Kidney glomerular epithelial cell (primary cell): ENCODE measurements at places on chromosomes 1 and 21.

DNA sequence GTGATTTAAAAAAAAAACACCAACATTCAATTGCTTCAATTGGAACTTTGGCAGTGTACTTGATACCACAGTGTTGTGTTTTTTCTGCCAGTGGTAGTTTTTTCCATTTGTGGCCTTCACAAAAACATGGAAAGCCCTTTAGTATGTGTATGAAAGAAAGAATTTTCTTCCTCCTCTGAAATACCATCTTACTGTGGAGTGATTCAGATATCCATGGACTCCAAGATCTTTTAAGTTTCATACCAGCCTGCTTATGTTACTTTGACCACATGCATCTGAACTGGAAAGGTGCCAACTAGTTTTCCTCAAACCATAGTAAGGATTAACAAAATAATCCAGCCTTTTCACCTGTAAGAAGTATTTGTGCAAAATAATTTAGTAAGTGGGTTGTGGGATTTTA, 3.4 kb downstream of the PPP2R5A start:
- peak; percentile 31 for DNase-seq

DNA sequence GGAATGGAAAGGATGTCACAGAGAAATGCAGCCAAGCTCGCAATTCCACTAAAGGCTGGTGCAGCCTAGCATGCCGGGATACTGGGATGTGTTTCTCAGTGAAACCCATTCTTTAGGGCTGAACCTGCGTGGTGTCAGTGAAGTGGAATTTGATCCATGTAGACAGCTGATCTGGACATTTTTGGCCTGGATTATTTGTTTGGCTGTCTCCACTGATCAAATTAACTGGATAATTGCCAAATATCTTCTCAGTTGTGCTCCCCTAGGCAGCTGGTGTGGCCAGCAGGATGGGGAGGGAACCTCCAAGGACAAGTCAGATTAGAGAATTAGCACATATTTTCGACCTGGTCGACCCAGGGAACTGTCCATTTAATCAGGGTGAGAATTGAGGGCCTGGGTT, 318.4 kb downstream of the RPS6KC1 start:
- DNase-seq = no peak

DNA sequence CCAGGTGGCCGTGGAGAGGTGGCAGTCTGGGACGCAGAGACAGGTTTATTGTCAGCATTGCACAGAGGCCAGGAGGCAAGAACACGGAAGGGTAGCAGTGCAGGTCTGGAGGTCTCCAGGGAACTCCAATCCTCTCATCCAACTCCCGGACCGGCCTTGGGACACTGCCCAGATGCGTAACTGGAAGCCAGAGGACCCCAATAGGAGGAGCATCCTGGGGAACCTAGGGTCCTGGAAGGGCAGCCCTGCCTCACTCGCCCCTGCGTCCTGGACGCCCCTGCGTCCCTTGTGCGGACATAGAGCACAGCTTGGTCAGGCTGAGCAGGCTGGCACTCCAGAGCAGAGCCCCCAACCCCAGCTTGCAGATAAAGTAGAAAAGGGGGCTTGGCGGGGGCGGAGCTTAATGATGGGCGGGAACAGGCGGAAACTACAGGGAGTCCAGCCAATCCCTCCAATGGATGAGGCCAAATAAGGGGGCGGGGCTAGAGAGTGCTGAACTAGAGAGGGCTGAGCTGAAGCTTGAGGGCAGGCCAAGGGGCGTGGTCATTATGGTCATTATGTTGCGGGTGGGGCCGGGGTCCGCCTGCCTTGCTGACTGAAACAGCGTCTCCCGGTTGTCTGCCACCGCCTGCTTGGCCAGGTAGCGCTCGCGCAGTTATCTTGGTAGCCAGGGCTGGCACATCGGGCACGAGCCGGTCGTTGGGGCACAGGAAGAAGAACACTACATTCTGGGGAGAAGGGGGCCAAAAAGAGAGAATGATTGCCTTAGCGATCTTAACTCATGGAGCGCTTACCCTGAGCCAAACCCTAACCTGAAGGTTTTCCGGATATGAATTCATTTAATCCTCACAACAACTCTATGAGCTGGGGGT, 3.7 kb upstream of the ARHGEF19 start:
- DNase-seq = peak; percentile 0

DNA sequence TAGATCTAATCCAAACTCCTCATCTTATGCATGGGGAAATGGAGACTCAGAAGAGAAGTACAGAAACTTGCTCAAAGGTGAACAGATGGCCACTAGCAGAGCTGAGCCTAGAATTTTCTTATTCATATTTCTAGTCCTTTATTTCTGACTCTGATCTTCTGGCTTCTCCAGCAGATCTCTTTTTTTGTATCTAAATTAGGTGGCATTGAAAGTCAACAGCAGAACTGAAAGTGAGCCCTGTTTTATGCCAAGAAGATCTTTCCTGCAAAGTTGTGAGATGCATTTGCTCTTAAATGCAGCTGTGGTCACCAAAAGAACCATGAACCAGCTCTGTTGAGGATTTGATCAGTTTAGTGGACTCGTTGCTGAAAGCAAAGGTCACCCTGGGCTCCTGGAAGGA, 75.5 kb downstream of the KAZN start:
- DNase-seq = no peak

DNA sequence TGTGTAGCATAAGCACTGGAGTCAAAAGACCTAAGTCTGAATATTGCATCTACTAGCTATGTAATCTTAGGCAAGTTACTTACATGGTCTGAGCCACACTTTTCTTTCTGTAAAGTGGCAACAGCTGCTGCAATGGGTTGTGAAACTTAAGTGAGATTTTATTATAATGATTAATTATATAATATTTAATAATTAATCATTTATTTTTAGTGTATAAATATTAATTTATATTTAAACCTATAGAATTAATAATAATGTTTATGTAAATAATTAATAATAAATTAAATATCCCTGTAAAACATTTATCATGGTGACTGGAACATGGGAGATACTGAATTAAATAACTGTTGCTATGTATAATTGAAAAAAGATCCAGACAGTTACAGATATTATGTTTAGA, 180.3 kb downstream of the LRRC40 start:
- no peak for DNase-seq

DNA sequence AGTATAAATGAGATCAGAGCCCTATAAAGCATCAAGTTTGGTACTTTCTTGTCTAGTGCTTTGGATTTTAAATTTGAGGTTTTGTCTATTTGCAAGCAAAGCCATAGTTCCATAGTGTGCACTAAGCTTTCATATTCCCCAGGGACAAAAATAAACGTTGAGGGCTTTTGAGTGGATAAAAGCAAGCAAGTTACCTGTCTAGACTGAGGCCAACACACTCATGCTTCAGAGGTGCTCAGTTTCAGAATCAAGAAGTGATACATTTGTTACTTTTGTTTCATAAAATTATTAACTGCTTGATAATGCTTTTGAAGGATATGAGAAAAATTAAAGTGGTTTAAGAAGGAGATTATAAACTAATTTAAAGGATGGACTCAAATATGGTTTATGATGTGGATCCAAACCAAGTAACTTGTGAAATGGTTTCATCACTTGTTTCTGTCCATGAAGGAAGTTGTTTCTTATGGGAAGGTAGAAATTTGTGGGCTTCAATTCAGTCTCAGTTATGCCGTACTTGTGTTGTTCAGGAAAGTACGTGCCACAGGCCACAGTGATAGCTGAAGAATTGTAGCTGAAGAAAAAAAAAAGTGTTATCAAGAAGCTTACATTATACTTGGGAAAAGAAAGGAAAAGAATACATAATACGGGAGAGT, 71.2 kb downstream of the CHRM3 start:
- no peak for DNase-seq

DNA sequence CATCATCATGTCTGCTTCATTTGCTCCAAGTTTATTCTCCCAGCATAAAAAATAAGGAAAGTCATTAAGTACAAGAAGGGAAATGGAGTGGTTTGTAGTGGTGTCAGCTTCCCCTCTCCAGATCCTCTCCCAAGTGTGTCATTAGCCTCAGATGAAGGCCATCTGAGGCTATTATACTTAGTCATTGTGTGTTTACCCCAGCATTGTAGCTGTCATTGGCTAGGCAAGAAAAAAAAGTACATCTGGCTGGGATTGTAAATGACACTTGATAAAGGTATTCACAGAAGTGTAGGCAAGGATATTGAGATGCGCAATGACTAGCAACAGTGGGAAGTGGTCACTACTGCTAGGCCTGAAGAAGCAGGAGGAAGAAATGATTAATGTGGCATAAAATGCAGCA, 316.9 kb upstream of the SGIP1 start:
- no peak for DNase-seq

DNA sequence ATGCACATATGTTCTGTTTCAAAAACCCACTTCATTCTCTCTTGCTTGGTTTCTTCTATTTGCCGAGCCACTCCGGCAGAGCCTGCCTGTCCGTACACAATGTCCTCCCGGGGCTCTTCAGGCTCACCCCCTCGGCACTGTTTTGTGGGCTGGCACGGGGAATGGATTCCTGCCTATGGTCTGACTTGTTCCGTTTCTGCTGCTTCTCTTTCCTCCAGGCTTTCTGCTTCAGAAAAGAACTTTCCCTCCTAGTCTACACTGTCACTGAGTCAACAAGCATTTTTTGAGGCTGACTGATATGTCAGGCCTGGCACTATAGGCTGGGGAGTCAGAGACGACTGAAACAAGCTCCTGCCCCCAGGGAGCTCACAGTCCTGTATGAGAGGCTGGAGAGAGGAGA, 28.4 kb upstream of the SARS1 start:
- no peak for DNase-seq

- DNase-seq = no peak
These were observed 19.2 kb downstream of the OLFML2B start for GRCh38 chr1:162004441-162004950.

GRCh38 chr1:196774603-196775002, at the start of gene CFHR3:
TSS of gene CFHR3 (plus strand) at chr1:196774840. CDS start at chr1:196774887, 47 bp downstream.
- DNase-seq = no peak

GRCh38 chr1:214551436-214552173, at the start of gene PTPN14:
TSS of gene PTPN14 (minus strand) at chr1:214551602. CDS start at chr1:214464803, 86,799 bp downstream.
- DNase-seq = peak; percentile 93

DNA sequence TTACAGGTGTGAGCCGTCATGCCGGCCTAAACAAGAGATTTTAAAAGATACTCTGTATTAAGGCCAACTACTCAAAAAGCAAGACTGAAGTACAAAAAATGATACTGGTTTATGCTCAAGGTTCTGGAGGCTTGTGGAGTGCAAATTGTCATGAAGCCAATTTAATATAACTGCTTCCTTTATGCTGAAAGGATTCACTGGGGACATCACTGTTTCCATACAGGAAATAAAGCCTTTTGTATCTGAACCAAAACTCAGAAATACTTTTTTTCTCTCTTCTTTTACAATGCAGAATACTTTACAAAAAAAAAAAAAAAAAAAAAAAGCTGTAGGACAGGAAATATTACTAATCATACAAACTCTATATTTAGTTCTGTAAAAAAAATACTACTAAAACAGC, 55.5 kb upstream of the CNN3 start:
- no peak for DNase-seq

DNA sequence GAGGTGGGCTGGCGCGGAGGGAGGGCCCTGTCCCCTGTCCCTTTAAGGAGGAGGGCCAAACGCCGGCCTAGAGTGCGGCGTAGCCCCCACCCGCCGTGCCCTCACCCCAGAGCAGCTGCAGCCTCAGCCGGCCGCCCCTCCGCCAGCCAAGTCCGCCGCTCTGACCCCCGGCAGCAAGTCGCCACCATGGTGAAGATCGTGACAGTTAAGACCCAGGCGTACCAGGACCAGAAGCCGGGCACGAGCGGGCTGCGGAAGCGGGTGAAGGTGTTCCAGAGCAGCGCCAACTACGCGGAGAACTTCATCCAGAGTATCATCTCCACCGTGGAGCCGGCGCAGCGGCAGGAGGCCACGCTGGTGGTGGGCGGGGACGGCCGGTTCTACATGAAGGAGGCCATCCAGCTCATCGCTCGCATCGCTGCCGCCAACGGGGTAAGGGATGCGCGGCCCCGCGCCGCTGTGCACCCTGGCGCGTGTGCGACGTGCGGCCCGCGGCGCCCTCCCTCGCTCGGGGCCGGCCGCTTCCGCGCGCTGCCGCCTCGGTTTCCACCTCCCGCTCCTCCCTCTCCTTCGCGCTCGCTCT, at the start of gene PGM1:
Gene PGM1 (plus strand): TSS at position 109 of the 583 bp plus-strand sequence. CDS start 78 bp downstream, at position 187.
- peak; percentile 55 for DNase-seq

DNA sequence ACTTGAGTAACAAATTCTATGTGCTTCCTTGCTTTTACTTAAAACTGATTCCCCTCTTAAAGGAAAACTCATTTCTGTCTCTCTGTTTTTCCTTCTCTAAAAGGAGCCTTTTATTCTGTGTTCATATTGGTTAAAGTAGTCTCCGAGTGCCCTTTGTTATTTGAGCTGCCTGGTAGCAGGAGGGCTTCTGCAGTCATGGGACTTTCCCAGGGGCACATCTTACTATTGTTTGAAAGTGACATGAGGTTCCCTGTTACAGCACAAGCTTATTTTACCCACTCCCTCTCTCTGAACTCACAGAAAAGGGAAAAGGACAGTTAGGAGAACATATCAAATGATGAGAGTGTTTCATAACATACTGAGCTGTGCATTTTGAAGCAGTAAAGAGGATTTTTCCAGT, 58.1 kb upstream of the ANGPTL1 start:
- no peak for DNase-seq
